Stimulated activated CD4-positive, alpha-beta T cell treated with anti-CD3 and anti-CD28 coated beads, Interleukin-15, amount 100 ng/mL, for 24 hours (primary cell): ENCODE measurements at places on chromosomes 7 and 10.

- no peak for DNase-seq
Observed at GRCh38 chr10:116848944-116849247, 403 bp upstream of the ENO4 start.

GRCh38 chr7:37320848-37321468, 127.7 kb downstream of the ELMO1 start:
- no peak for DNase-seq

DNA sequence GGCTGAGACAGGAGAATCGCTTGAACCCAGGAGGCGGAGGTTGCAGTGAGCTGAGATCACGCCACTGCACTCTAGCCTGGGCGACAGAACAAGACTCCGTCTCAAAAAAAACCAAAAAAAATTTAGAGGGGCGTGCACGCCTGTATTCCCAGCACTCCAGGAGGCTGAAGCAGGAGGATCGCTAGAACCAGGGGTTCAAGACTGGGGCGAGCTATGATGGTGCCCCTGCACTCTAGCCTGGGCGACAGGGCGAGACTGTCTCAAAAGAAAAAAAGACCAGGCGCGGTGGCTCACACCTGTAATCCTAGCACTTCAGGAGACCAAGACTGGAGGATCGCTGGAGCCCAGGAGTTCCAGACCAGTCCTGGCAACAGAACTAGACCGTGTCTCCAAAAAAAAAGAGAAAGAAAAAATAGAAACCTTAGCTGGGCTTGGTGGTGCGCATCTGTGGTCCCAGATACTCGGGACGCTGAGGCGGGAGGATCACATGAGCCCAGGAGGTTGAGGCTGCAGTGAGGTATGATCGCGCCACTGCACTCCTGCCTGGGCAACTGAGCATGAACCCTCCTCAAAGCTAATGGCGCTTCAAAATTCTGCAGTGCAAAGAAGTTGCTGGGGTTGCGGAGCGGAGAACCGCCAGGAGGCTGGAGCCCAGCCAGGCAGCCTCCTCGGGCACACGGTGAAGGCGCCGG, 382 bp upstream of the MBLAC1 start:
- DNase-seq = no peak

DNA sequence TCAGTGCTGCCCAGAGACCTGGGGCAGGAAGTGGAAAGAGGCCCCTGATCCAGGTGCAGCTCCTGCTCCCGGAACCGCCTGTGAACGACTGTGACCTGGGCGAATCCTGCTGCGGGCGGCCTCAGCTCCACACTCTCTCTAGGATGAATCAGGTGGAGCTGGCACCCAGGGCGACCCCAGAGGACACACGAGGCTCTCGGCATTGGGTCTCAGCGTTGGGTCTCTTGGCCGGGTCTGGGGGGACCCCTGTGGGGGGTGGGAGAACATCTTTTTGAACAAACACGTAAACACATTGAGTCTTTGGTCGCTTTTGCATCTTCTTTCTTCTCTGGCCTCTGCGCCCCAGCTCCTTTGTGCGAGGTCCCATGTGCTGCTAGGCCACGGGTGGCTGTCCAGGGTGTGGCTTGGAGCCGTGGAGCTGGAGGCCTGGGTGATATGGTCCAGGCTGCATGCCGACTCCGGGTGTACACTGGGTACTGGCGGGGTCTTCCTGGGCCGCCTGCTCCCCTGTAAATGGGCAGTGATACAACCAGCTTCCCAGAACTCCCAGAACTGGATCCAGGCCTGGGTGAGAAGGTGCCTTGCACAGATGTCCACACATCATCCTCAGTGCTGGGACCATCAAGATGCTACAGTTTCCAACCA, 435.8 kb downstream of the DNAJB6 start:
- no peak for DNase-seq

DNA sequence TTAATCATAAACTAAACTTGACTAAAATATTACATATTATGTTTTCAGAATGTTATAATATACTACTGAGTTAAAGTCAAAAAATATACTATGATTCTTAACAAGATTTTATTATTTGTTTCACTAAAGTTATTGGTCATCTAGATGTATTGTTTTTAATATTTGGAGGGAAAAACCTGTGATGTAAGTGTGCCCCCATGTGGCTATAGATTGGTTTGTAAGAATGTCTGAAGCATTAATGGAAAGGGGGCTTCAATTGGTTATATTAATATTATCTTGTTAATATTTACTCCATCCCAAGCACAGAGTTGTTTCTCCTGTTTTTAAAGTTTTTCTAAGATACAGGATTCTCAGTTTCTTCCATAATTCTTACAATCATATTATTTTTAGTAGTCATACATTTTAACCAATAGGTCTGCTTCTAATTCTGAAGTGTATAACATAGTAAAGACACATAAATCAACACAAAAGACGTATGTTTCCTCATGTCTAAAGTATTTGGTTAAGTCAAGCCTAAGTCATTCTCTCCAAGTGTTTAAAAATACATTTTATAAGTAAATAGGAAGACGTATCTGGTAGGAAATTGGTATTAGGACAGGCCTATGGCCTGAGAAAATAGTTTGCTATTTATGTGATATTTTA, 58.0 kb downstream of the GNAT3 start:
- no peak for DNase-seq

GRCh38 chr10:14074062-14074884, 256.5 kb downstream of the FRMD4A start:
- DNase-seq = no peak
